Activated CD4-positive, CD25-positive, alpha-beta regulatory T cell treated with anti-CD3 and anti-CD28 coated beads, Interleukin-2, amount 50 U/mL, for 24 hours (primary cell): ENCODE measurements at places on chromosomes 13 and 19.

- no peak for ATAC-seq
Measured at GRCh38 chr13:100112186-100112838, 23.4 kb downstream of the PCCA start.

GRCh38 chr13:109576331-109576813, 210.0 kb downstream of the IRS2 start:
- ATAC-seq, result no peak

DNA sequence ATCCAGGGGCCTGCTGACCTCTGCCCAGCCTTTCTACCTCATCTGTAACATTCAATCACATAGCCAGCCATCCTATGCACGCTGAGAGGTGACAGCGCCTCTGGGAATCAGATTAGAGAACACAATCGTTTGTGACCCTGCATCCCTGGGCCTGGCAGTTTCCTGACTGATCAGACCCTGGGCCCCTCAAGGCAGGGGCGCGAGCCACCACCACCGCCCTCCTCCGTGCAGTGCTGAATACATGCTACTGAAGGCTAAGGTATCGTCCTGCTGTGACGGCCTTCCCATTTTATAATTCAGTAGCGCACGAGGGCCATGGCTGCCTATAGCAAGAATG, 1.3 kb downstream of the TMTC4 start:
- no peak for ATAC-seq

GRCh38 chr13:26697069-26697955, 63.3 kb downstream of the GPR12 start:
- ATAC-seq, result no peak

GRCh38 chr13:21219036-21219381, 42.6 kb downstream of the MRPL57 start:
- no peak for ATAC-seq

GRCh38 chr19:42086188-42086736, 10.3 kb downstream of the ZNF574 start:
- no peak for ATAC-seq

DNA sequence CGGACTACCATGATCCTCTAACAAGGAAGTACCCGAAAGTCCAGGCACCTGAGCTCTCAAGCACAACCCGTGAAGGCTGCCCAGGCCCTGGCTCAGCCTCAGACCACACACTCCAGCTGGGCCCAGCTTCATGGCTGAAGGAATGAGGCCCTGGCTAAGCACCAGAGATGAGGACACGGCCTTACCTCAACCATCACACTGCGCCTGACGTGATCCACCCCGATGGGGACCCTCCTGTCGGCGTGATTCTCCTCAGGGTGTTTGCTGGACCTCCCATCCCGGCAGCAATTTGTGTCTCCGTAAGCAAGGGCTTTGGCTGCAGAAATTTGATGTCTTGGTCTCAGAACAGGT, 56.5 kb downstream of the F2RL3 start:
- no peak for ATAC-seq

DNA sequence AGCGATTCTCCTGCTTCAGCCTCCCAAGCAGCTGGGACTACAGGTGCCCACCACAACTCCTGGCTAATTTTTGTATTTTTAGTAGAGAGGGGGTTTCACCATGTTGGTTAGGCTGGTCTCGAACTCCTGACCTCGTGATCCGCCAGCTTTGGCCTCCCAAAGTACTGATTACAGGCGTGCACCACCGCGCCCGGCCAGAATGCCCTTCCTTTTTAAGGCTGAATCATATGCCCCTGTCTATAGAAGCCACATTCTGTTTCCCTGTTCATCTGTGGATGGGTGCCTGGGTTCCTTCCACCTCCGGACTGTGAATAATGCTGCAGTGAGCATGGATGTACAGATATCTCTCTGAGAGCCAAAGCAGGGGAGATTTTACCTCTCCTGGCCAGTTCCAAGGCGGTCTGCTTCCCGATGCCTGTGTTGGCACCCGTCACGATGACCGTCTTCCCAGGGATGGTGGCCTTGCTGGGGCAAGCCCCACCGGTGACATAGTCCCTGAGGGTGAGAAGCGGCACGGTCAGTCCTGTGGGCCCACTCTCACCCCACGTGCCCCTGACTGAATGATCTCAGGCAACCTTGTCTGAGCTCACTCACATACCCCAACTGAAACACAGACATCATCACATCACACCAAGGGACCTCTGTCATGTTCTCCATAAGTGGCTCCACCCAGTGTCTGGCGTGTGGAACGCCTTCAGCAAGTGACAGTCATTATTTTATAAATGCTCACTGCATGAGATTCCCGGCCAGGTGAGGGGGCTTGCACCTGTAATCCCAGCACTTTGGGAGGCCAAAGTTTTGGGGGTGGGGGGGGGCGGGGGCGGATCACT, 4.0 kb downstream of the RDH13 start:
- ATAC-seq, result no peak

DNA sequence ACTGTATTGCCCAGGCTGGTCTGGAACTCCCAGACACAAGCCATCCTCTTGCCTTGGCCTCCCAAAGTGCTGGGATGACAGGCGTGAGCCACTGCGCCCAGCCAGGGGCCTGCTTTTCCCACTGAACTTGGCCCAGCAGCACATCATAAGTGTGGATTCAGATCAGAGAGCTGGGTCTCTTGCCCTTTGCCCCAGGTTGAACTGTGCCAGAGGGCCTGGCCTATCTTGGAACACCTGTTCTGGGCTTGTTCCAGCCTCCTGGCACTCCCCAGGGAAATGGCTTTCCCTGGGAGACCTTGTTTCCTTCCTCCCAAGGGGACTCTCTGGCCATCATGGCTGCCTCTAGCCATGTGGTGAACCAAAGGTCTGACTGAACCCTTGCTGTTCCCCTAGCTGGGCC, 3.4 kb downstream of the CC2D1A start:
- no peak for ATAC-seq

DNA sequence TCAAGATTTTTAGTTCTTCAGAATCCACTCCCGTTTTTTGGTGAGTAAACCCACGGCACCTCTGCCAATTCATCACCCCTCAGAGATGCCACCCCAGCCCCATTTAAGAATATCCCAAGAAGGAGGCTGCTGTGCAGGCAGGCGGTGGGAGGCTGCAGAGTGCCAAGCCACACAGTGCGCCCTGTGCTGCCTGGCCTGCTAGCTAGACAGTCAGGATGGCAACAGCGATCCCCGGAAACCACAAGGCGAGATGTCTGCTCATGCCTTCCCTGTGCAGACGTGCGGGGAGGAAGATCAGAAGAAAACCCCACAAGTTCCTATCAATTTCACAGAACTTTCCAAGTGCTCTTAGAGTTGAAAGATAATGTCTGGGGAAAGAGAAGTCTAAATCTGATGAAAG, 64.8 kb upstream of the GPR183 start:
- no peak for ATAC-seq

GRCh38 chr19:6925386-6925785, 38.0 kb downstream of the ADGRE1 start:
- no peak for ATAC-seq

DNA sequence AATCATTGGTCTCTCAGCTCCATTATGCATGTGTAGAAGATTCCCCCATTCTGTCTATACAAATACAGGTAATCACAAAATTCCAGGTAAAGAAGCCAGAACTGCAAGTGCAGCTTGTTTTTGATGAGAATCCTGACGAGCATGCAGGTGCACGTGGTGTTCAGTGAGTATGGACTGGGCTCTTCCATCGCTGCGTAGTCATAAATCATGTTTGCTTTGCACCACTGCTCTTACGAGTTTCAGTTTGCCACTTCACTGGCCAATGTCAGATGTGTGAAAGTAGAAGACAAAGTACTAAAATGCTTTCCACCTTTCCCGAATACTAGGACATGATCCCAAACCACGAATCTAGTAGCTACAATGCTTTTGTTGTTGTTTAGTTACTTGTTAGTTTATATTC, 390.7 kb downstream of the LIG4 start:
- ATAC-seq, result no peak

GRCh38 chr13:77811381-77811780, 107.2 kb downstream of the EDNRB start:
- ATAC-seq, result no peak

- no peak for ATAC-seq
Measured at GRCh38 chr13:81442904-81443303, 1102.0 kb upstream of the SPRY2 start.

- peak; percentile 51 for ATAC-seq
Measured at GRCh38 chr13:108595436-108596274, 33.8 kb upstream of the MYO16 start.

DNA sequence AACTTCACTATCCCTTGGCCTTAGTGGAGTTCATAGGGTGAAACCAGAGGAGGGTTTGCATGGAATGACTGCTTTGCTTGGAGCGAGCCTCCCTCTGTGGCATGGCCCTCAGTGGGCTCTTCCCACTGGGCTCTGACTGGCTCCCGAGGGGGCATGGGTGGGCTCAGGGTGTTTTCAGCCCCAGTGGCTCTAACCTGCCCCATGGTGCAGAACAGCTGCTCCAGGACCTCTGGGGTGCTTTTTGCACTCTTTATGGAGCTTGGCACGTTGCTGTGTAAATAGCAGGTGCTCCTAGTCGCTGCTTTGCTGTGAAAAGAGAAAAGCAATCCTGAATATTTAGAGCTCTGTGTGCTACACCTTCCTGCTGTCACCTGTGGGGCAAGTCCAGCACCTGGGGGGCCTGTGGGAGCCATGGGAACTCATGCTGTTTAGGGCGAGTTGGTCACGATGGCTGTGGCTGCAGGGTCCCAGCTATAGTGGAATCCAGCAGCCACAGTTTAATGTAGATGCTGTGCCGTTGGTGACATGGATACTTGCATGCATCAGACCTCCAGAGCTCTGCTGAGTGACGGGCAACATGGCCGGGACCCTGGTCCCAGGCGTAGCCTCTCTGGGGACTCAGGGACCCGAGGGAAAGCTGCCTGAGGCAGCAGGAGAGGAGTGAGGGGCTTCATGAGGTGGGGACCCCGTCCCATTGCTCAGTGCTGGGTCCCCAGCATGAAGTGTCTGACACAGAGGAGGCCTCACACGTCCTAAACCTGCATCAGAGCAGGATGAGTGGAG, 14.3 kb upstream of the MCF2L start:
- ATAC-seq, result no peak

DNA sequence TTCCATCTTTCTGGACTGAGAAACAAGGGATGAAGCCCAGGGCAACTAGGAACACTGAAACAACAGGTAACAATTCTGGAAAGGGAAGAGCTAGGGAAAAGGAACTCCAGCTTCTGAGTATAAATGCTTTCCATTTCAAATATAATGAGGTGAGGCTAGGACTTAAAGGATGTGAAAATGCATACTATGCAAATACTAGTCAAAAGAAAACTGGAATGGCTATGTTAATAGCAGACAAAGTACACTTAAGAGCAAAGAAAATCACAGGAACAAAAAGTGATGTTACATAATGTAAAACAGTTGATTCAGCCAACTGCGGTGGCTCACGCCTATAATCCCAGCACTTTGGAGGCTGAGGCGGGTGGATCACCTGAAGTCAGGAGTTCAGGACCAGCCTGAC, 6.2 kb downstream of the SIGLEC14 start:
- ATAC-seq, result no peak

DNA sequence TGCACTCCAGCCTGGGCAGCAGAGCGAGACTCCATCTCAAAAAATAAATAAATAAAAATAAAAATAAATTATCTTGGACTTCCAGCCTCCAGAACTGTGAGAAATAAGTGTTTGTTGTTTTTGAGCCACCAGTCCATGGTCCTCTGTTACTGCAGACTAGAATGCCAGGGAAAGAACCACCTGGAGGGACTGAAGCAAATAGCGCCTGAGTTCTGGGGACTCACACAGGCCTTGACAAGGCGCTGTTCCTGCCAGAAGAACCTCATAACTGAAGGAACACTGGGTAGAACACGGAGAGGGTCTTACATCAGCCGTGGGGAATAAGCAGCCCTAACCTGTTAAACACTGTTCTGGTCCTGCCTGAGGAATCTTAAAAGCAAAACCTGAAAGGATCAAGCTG, 8.4 kb upstream of the LENG8 start:
- ATAC-seq, result no peak
